Stimulated activated CD4-positive, alpha-beta T cell treated with anti-CD3 and anti-CD28 coated beads, Interleukin-1b, Interleukin-23, amount 100 ng/mL, for 1 hour (primary cell): ENCODE measurements at places on chromosomes 16 and 17.

GRCh38 chr17:13558588-13558987 lies 43.1 kb downstream of the HS3ST3A1 start:
- DNase-seq: no peak

DNA sequence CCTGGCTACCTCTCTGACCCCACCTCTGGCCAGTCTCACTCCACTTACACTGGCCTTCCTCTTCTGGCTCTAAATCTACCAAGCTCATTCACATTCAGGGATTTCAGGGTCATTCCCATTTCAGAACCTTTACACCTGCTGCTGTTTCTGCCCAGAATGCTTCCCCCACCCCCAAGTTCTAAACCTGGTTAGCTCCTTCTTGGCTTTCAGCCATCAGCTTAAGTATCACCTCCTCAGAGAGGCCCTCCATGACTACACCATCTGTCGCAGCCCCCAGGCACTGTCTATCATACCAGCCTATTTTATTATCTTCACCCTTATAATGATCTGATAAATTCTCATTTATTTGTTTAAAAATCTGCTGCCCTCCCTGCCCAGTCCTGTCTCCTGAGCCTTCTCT lies 23.3 kb upstream of the NGFR start:
- no peak for DNase-seq

- DNase-seq: no peak
Observed at GRCh38 chr16:1791943-1792812, 1.3 kb downstream of the IGFALS start.

- DNase-seq: no peak
Observed at GRCh38 chr16:68737046-68737729, at the start of gene CDH1. TSS of gene CDH1 (plus strand) at chr16:68737292. CDS start at chr16:68737416, 124 bp downstream.

- DNase-seq: no peak
Observed at GRCh38 chr16:8885674-8886592, 3.8 kb downstream of the LITAFD start.

GRCh38 chr17:50564916-50565315 lies 4.4 kb downstream of the CACNA1G start:
- DNase-seq: no peak

DNA sequence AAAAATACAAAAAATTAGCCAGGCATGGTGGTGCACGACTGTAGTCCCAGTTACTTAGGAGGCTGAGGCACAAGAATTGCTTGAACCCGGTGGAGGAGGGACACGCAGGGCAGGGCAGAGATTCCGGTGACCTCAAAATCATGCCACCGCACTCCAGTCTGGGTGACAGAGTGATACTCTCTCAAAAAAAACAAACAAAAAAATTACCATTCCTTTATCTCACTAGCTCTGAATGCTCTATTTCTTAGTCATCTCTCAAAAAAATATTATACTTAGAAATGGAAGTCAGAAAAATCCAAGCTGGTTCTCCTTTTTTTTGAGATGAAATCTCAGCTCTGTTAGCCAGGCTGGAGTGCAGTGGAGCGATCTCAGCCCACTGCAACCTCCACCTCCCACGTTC lies 40.8 kb downstream of the SPOP start:
- no peak for DNase-seq

- DNase-seq: no peak
Observed at GRCh38 chr16:89522287-89522686, 14.1 kb downstream of the SPG7 start.

- peak; percentile 11 for DNase-seq
Observed at GRCh38 chr16:85448557-85449190, 164.4 kb upstream of the GSE1 start.

DNA sequence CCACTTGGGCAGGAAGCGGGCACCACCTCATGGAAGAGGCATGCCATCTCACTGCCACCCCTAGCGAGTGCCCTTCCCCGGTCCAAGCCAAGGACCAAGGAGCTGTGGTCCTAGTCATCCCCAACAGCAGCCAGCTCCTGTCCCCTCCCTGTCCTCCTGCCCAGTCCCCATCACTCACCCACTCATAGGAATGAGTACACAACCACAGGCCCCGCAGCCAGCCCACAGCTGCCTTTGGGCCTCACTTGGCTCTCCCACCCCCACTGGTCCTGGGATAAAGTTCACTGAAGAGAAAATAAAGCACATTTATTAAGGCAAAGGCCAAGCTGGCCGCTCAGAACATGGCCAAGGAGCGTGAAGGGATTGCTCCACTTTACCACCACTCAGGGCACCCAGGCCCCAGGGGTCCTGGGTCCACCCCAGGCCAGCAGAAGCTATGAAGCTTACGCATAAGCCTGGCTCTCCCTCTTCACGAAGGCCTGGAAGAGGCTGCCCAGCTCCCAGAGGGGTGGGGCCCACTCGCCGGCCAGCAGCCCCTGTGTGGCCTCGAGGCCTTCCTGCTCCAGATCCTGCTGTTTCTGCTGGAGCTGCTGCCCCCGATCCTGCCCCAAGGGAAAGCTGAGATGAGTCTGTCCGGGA lies 3.6 kb downstream of the SCRN2 start:
- DNase-seq: no peak

- DNase-seq: no peak
Observed at GRCh38 chr17:50222922-50223321, 21.5 kb upstream of the COL1A1 start.

GRCh38 chr17:79485991-79486390 lies 124.9 kb downstream of the RBFOX3 start:
- DNase-seq: no peak

- no peak for DNase-seq
Observed at GRCh38 chr16:57614944-57615343, 13.5 kb upstream of the ADGRG1 start.

GRCh38 chr17:82860606-82861392 lies 21.0 kb upstream of the ZNF750 start:
- DNase-seq: no peak

DNA sequence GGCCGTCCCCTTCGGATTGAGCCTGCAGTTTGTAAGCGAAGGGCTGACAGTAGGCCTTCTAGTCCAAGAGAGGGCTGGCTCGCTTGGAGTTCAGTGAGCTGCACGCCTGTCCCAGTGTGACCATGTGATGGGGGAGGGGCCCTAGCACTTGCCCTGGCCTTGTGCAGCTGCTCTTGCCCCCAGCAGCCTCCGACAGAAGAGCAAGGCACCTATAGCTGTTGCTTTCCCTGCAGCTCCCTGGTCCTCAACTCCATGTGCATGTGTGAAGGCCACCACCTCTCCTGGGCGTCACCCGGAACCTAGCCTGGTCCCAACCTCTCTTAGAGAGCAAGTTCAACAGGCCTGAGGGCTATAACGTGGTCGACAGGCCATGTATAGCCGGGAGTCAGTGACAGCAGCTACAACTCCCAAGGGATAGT lies 5.6 kb downstream of the SPHK1 start:
- DNase-seq: no peak

DNA sequence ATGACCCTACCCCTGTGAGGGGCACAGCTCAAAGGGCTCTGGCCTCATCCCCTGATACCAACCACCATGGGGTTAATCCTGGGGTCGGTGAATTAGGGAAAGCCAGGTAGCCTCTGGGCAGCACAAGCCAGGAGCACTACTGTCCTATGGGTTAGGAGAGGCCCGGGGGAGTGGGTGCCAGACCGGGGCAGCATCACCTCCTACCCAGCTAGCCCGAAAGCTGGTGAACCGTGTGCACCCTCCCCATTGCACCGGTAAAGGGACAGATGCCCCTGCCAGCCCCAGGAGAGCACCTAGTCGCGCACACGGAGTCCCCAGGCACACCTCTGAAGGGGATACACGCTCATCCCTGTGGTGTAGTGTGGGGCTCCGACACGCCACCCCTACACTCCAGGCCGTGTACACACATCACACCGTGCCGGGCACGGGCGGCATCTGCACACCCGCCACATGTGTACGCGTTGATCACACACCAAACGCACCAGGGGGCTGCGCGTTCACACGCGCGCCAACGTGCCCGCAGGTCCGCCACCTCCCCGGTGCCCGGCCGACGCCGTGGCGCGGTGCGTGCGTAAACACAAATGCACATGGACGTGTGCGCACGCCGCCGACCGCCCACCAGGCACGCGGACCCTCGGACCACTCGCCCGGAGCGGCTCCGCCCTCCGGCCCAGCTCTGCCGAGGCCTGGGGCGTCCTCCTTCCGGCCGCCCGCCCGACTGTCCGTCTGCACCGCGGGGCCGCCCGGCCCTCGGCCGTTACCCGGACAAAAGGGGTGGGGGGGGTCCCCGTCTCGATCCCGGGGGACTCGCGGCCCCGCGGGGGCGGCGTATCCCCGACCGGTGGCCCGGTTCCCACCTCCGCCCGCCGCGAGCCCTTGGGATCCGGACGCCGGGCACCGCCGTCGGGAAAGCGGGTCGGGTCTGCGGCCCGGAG lies 785 bp downstream of the UBALD1 start:
- no peak for DNase-seq

- DNase-seq: no peak
Observed at GRCh38 chr17:81568416-81568815, 16.3 kb upstream of the FAAP100 start.

GRCh38 chr17:48995304-48995973 lies 1.7 kb upstream of the IGF2BP1 start:
- no peak for DNase-seq

- no peak for DNase-seq
Observed at GRCh38 chr16:1287982-1288670, 21.3 kb upstream of the UBE2I start.

GRCh38 chr17:15257258-15257788 lies 7.8 kb downstream of the PMP22 start:
- DNase-seq: peak; percentile 25

DNA sequence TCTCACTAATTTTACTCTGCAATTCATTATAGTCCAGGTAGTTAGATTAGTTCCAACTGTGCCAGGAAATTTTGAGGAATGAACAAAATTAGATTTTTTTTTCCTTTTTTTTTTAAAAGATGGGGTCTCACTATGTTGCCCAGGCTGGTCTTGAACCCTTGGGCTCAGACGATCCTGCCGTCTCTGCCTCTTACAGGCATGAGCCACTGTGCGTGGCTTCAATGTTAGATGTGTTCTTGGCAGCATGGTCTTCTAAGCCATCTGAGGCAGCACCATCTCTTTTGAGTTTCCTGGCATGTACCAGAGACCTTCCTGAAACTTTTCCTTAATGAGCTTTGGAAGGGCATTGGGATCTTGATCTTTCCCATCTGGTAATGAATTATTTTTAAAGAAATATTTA lies 2.6 kb upstream of the AHSP start:
- DNase-seq: no peak

DNA sequence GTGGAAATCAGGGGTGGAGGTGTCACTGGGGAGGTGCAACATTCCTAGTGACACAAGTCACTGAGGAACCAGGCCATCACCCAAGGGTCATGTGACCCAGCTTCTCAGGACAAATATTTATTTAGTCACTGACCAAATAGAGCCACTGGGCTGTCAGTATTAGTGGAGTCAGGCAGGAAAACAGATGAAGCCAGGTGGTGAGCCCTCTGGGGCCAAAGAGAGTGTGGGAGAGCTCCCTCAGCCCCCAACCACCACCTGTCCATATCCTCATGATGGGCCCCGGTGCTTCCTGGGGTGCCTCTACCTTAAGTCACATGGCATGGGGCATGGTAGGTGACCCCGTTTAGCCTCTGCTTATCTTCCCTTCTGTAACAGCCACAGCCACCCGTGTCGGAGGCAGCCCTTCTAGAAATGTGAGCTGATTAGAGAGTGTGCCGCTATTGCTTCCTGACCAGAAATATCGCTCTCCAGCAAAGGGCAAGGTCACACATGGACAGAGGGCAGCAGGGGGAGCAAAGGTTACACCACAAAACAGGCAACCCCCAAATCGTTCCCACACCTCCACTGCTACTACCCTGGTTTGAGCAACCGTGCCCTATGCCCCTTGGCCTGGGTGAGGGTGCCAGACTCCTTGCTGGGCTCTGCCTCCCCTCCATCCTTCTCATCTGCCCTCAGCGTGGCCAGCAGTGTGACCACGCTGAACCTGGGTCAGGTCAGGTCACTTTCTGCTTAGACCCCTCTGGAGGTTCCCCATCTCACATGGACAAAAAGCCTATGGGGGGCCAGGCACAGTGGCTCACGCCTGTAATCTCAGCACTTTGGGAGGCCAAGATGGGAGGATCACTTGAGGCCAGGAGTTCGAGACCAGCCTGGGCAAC lies 8.6 kb upstream of the AKTIP start:
- DNase-seq: no peak

DNA sequence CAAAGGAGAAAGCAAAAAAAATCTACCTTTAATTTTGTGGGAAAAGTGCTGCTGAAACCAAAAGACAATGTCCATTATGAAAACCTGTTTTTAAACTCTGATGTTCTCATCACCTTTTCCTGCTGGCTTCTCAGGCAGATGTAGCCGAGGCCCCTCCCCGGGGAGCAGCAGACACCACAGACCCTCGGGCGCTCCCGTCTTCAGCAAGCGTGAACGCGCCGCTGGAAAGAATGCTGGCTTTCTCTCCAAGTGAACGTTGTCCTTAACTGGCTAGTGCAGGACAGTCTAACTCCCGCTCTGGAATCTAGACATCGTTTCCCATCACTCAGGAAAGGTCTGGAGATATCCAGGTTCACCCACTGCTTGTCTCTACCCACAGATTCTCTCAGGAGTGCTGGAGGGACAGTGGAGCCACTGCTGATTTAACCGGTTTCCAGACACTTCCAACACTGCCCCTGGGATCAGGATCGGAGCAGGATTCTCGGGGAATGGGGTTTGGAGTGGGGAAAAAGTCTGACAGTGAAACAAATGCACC lies 211.2 kb downstream of the RBFOX3 start:
- DNase-seq: no peak

- no peak for DNase-seq
Observed at GRCh38 chr17:47203984-47204721, 5.0 kb upstream of the MYL4 start.

- DNase-seq: no peak
Observed at GRCh38 chr16:3745751-3746355, 28.5 kb upstream of the TRAP1 start.

DNA sequence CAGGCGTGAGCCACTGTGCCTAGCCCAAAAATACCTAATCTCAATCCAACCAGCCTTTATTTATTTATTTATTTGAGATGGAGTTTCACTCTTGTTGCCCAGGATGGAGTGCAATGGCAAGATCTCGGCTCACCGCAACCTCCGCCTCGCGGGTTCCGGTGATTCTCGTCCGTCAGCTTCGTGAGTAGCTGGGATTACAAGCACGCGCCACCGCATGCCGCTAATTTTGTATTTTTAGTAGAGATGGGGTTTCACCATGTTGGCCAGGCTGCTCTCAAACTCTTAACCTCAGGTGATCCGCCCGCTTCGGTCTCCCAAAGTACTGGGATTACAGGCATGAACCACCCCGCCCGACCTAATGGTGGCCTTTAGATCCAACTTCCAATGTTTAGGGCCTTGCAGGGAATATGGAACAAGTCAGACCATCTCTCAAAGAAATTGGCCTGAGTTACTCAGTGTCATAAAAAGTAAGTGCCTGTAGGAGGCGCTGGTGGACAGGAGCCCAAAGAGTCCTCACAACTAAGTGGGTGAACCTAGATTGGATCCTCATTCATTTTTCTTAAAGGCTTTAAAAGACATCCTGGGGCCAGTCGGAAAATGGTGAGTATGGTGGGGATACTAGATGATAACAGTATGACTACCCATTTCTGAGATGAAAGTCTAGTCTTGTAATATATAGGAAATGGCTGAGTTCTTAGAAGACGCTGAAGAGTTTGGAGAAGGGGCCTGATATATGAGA lies 4.6 kb downstream of the ZSCAN10 start:
- DNase-seq: no peak
